Kidney capillary endothelial cell (primary cell): ENCODE measurements at places on chromosomes 7 and 10.

GRCh38 chr10:130360826-130361311 is 224.7 kb downstream of the GLRX3 start:
- DNase-seq = no peak

GRCh38 chr7:151088856-151089699 is 2.8 kb downstream of the AGAP3 start:
- DNase-seq = peak; percentile 93

GRCh38 chr7:116698396-116698795 is 26.4 kb downstream of the MET start:
- no peak for DNase-seq

GRCh38 chr7:93043385-93043985 is 74.3 kb downstream of the SAMD9 start:
- peak; percentile 3 for DNase-seq

- no peak for DNase-seq
Measured at GRCh38 chr7:106617860-106618259, 43.1 kb downstream of the CCDC71L start.
